NCI-H524 treated with DMSO at 0.1 percent for 48 hours (cell line): ENCODE measurements at places on chromosomes 5 and 9.
A peak's percentile ranks its signal among the peaks of the same experiment; 100 is the strongest.

- DNase-seq, result no peak
Observed at GRCh38 chr9:102049586-102050246, 311.3 kb upstream of the GRIN3A start.

- no peak for DNase-seq
Observed at GRCh38 chr5:139212906-139213305, 14.7 kb upstream of the SIL1 start.

DNA sequence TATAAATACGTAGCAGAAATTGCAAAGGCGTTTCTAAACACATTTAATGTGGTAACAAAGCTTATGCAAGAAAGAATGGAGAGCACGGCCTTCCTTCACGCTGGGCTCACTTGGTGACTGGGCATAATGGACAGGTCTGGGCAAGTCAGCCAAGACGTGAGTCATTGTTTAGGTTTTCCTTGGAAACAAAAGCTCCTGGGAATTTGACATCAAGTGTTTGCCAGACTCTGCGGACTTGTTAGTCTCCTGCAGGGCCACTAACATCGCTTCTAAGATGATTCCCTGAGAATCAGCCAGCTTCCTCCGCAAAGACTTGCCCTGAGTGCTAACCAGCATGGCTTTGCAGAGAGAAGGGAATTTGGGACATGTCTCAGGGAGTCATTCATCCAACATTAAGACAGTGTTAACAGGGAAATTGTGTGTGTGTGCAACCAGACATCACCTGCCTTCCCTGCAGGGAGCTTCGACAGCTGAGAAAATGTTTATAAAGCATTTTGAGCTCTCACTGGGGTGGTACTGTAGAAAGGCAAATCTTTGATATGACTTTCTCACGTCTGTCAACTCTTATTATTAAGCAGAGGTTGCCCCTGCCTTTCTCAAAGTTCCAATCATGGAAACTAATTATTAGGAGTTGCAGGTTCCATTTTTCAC is 182.5 kb downstream of the NTRK2 start:
- no peak for DNase-seq

DNA sequence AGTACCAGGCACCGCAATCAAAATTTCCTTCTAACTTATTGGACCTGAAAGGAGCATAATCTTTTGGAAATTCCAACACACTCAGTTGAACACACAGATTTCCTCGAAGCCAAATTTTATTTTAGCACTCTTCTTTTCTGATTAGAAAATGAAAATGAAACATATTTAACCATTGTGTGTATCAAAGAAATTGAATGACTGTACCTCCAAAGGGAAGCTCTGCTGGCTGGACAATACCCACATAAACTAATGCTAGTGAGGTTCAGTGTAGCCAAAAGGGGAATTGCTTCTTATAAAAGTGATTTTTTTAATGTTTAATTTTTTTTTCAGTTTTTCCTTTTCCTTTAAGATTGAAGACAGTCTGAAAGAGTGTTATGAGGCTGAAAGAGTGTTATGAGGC is 239.6 kb upstream of the NREP start:
- DNase-seq, result no peak

GRCh38 chr5:66597183-66597757 is 1.1 kb downstream of the MAST4 start:
- peak; percentile 9 for DNase-seq

GRCh38 chr9:105901514-105902109 is 207.3 kb downstream of the TMEM38B start:
- no peak for DNase-seq

GRCh38 chr5:125298746-125299379 is 552.4 kb upstream of the ZNF608 start:
- no peak for DNase-seq

DNA sequence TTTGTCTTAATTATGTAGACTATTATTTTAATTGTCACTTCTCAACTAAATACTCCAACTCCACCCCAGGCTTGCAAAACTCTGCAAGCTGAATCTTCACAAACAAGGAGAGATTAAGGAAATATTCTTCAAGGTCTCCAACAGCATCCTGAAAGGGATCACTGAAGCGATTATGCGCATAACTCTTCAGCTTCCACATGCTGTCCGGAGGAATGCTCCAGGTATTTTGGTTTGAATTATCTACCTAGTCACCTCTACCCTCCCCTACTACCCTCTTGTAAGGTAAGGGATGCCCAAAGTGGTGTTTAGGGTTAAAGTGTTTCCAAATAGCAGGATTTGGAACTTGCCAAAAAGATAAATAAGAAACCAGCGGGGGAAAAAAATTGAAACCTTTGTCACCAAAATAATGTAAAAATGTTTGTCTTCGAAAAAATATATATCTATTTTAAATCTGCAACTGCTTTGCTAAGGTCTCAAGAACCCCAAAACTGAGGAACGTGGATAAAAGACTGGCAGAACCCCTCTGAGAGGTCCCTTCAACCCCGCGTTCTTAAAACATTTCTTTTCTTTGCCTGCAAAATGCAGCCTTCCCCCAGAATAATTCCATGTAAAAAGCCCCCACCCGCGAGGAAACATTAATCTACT is 11.6 kb downstream of the PTCH1 start:
- DNase-seq, result no peak

- DNase-seq, result no peak
Observed at GRCh38 chr5:139100825-139101224, 97.3 kb downstream of the SIL1 start.

- no peak for DNase-seq
Observed at GRCh38 chr5:172573986-172574870, 66.8 kb upstream of the NEURL1B start.

GRCh38 chr5:140633021-140633471 is at the start of gene CD14:
Gene CD14 (minus strand): TSS chr5:140633175. CDS start chr5:140633071, 104 bp downstream.
- no peak for DNase-seq

DNA sequence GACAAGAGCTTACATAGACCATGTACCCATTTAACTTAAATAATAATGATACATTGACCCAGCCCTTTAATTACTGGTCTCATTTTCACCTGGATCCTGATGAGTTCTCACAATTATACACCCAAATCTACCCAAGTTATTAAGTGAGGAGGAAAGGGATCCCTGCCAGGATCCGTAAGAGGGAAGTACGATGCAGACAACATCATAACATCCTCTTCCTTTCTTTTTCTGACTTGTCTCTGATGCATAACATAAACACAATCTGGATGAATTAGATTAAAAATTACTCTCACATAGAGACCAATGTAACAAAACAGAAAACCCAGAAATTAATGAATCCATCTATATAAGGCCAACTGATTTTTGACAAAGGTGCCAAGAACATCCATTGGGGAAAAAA is 17.0 kb downstream of the MARCHF3 start:
- no peak for DNase-seq

DNA sequence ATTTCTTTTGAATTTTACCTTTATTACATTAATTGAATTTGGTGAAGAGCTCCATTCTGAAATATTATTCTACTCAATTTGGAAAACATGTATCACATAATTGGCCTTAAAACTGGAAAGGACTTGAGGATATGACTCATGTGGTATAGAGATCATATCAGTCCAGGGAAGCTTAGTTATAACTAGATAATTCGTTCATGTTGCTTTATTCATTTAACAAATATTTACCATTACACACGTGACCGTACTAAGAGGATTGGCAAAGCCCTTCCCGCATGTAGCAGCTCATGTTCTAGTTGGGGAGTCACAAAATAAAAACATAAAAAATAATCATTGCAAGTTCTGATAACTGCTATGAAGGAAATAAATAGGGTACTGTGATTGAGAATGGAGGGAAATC is 1816.5 kb downstream of the MAT2B start:
- no peak for DNase-seq

- no peak for DNase-seq
Observed at GRCh38 chr9:112852741-112853504, 37.8 kb downstream of the SLC46A2 start.

GRCh38 chr5:21806943-21807342 is 1046.2 kb downstream of the CDH12 start:
- no peak for DNase-seq

- DNase-seq, result no peak
Observed at GRCh38 chr5:32044434-32044833, 129.7 kb downstream of the GOLPH3 start.

DNA sequence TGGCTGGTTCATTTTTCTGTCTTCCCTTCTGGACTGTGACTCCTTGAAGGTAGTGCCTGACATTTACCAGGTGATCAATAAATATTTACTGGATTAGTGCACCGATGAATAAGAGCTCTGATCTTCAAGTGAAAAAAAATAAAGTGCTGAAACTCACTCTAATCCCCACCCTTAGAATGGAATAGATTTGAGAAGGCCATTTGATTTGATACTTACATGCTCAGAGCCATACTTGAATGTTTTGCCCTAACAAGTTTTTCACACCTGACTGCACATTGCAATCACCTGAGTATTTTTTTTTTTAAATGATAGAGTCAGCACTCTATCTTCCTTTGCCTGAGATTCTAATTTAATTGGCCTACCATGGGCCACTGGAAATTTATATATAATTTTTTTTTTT is 105.7 kb downstream of the LRRC70 start:
- DNase-seq, result no peak

DNA sequence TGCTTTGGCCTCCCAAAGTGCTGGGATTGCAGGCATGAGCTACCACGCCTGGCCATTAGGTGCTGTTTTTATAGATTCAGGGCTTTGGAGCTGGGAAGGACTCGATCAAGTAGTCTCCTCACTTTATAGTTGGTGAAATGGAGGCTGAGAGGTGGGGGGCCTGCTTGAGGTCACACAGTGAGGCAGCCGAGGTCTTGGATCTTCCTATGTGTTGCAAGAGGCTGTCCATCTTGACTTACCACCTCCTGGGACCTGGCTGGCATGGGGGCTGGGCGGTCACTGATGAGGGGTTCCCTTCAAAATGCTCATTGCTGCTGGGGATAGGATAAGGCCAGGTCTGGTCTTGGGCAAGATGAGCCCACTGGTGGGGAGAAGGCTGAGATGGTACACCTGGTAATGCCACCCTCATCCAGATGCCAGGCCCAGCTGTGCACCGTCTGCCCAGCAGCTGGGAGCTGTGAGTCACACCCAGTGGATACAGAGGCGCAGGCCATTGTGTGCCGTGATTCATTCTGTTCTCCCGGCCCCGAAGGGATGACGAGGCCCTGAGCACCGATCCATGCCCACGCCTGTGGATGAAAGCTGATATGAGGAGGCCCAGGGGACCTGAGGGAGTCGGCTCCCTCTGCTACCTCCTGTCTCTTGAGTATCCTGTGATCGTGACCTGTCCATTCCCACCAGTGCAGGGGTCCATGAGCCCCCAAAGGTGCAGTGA is 10.5 kb upstream of the NDST1 start:
- DNase-seq, result no peak

DNA sequence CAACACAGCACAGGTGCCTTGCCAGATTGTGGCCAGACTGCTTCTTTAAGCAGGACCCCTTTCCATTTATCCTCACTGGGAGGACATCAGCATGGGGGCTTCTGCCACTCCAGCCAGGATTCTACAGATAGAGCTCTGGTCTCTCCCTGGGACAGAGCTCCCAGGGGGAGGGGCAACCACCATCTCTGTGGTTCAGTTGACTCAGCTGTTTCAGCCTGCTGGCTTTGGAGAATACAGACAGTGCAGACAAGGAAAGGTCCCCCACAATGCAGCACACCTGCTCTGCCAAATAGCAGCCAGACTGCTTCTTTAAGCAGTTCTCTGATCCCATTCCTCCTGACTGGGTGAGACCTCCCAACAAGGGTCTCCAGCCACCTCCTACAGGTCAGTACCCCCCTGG is 132.8 kb downstream of the OR2K2 start:
- no peak for DNase-seq

DNA sequence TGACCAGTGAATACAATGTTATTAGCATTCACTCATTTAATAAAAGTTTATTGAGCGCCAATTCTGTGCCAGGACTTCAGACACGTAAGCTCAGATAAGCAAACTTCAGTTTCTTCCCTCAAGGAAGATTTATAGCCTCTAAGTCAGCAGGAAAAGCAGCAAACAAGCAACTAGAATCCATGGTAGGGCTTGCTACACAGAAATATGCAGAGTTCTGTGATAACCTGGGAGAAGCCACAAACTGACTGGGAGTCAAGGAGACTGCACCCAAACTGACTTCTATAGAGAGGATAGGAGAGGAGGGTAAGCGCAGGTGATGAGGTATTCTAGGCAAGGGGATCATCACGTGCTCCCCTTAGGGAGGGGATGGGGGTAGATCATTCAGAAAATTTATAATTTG is 1.4 kb upstream of the OGN start:
- no peak for DNase-seq

GRCh38 chr5:1799110-1799601 is 481 bp downstream of the MRPL36 start:
- DNase-seq, result no peak

DNA sequence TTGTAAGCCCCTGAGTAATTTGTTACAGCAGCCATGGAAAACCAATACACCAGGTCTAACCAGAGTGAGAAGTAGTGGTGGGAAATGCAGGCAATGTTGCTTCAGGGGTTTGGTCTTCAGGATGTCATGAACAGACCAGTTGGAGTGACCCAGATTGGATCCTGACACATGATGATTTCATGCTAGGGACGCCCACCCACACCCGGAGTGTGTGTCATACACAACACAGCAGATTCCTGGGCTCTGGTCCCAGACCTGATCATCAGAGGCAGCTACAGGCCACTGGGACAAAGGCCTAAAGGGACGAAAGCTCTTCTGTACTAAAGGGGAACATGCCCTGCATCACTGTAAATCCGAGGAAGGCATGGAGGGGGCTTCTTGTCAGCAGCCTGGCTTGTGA is 194.2 kb downstream of the NSG2 start:
- DNase-seq, result no peak

DNA sequence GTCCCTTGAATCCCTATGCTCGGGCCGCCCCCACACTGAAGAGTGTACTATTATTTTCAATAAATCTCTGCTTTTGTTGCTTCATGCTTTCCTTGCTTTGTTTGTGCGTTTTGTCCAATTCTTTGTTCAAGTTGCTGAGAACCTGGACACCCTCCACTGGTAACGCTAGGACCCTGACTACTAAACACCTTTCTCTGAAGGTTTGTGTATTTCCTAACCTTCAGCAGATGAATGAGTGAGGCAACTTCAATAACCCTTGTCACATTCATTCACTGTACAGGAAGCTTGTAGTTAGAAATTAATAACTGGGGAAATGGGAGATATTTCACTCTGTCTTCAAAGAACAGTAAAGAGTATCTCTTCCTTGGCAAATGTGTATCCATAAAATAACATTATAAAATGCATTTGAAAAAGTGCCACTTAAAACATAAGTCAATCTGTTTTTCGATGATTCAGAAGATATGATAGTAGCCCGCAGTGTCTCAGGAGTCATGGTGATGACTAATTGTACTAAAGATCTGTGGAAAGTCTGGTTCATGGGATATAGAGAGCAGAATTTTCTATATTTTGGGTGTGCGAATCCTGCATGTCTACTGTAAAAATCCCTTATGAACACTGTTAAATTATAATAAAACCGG is 43.2 kb upstream of the ANKH start:
- no peak for DNase-seq

GRCh38 chr9:87008667-87009066 is 61.4 kb upstream of the GAS1 start:
- DNase-seq, result no peak

GRCh38 chr5:78755822-78756429 is 107.4 kb upstream of the LHFPL2 start:
- DNase-seq, result no peak

GRCh38 chr5:60330236-60330635 is 369.7 kb downstream of the DEPDC1B start:
- no peak for DNase-seq

GRCh38 chr5:167894631-167895472 is 396.6 kb upstream of the WWC1 start:
- DNase-seq, result no peak
